Panc1 (cell line): ENCODE measurements at places on chromosomes 2 and 18.

DNA sequence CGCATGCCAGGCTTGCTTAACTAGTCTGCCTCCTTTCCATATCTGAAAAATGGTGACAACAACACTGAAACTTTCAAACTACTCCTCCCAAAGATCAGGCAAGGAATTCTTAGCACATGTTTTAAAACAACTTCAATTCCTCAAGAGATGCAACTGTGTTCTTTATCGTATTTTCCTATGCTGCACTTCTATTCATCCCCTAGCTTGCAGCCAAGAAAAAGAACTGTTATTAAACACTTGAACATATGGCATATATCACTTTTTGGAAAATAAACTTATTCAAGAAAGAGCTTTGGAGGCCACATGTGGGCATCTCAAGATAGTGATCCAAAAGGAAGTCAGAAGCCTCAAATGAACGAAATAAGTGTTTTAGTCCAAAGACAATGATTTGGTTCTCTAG is 75.6 kb upstream of the STAM2 start:
- no peak for DNase-seq

- no peak for DNase-seq
These were observed 267.6 kb downstream of the TMX3 start for GRCh38 chr18:68447286-68447685.

- no peak for DNase-seq
These were observed 152.3 kb downstream of the DIS3L2 start for GRCh38 chr2:232113821-232114220.

DNA sequence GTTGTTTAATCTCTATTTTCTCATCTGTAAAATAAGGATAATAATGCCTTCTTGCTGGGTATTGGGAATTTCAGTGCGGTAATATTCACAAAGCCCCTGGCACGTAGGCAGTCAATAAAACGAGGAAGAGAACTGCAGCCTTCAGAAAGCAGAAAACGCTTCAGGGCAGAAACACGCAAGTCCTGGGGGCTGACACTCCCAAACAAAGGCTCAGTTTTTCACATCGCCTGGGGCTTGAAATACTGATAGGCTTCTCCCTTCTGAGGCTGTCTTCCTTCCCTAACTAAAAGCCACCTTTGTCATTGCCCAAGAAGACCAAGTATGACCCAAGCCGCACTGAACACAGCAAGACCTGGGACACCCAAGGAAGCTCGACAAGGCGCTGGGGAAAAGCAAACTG is 32.4 kb downstream of the TMEM177 start:
- DNase-seq: no peak
